ENCODE measurements at places on chromosomes 16 and 17.
A peak's percentile ranks its signal among the peaks of the same experiment; 100 is the strongest.

- DNase-seq = no peak
Measured at GRCh38 chr16:25018972-25019617, 3.9 kb upstream of the ARHGAP17 start.

- DNase-seq = no peak
Measured at GRCh38 chr16:8718851-8719680, 44.6 kb downstream of the ABAT start.

DNA sequence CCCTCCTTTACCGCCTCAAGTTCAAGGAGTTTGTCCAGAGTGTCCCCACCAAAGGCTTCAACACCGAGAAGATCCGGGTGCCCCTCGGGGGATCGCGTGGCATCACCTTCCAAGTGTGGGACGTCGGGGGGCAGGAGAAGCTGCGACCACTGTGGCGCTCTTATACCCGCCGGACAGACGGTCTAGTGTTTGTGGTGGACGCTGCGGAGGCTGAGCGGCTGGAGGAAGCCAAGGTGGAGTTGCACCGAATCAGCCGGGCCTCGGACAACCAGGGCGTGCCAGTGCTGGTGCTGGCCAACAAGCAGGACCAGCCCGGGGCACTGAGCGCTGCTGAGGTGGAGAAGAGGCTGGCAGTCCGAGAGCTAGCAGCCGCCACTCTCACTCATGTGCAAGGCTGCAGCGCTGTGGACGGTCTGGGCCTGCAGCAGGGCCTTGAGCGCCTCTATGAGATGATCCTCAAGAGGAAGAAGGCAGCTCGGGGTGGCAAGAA, 1.1 kb downstream of the ARL4D start:
- DNase-seq = no peak

DNA sequence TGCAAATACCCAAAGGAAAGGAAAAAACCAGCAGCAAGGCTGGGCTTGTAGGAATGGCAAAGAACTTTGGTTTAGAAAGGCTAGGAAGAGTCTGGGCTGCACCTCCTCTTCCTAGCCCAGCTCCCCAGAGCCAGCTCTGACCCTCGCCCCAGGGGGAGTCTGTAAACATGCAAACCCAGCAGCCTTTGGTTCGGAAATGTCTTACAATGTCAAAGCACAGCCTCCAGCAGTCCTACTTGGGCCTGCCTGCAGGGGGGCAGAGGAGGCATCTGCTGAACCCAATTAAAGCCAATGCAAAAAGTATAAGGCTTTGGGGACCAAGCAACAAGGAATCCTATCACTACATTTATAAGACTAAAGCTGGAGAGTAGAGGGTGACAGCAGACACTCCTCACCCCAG, 5.0 kb upstream of the FTSJ3 start:
- DNase-seq = no peak

- peak; percentile 52 for DNase-seq
Measured at GRCh38 chr17:82346342-82347300, 12.4 kb upstream of the TEX19 start.

DNA sequence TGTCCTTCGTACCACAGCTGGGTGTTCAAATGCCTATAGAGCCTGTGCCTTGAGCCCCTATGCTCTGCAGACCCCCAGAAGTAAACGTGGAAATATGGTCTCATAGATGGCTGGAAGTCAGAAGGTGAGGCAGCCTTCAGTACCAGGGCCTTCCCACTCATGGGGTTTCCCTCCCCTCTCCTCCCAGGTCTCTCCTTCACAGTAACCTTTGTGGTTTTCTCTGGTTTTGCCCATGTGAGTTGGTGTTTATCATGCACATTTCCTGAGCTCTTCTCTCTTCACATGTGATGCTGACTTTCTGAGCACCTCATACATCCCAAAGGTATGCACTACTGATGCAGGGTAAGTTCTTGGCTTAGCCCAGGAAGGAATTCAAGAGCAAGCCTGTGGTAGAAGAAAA, 35.4 kb downstream of the TMEM114 start:
- DNase-seq = no peak

DNA sequence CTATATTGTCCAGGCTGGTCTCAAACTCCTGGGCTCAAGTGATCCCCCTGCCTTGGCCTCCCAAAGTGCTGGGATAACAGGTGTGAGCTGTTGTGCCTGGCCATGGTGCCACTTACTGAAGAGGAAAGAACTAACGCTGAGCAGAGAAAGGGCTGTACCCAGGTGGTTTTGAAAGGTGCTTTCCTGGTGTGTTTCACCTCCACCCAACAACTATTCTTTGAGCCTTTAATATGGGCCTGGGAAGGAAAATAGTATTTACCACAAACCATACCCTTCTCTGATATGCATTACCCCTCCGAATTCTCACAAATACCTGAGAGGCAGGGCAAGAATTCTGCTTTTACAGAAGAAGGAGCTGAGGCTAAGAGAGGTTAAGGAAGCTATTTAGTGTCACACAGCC, 24.8 kb downstream of the KPNA2 start:
- no peak for DNase-seq

DNA sequence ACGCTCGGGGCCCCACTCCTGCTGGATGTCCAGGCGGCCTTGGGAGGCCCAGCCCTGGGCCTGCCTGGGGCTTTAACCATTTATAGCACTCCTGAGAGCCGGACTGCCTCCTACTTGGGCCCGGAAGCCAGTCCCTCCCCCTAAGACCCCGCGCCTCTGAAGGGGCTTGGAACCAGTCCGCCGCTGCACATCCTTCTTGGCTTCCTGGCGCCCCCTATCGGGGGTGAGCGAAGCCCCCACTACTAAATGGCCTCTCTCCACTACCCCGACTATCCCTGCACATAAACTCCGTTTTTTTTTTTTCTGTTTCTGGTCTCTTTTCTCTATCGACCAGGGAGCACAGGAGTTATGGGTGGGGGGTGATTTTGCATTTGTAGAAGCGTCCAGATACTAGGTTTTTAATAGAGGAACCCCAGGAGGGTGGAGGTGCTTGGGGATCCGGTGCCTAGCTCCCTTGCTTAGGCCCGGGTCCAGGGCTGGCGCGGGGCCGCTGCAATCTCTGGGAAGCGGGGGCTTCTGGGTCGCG, 633 bp upstream of the NOL3 start:
- DNase-seq = no peak

GRCh38 chr17:59712862-59713261, 5.4 kb downstream of the VMP1 start:
- DNase-seq = peak; percentile 37

- DNase-seq = no peak
Measured at GRCh38 chr17:65404761-65405160, 156.7 kb downstream of the AXIN2 start.

DNA sequence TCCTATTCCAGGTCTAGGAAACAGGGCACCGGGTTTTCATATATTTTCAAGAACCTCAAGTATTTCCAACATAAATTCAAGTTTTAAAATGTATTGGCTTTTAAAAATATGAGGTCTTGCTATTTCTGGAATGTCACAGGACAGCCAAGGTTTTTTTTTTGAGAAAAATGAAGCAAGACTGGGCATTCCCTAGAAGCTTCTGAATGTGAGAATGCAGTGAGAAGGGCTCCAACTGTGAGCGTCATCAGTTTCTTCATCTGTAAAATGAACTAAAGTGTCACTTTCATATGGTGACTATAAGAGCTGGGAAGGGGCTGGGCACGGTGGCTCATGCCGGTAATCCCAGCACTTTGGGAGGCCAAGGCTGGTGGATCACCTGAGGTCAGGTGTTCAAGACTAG, 455.8 kb upstream of the MAF start:
- no peak for DNase-seq

GRCh38 chr17:77451245-77451893, 310.6 kb downstream of the SEC14L1 start:
- DNase-seq = no peak

DNA sequence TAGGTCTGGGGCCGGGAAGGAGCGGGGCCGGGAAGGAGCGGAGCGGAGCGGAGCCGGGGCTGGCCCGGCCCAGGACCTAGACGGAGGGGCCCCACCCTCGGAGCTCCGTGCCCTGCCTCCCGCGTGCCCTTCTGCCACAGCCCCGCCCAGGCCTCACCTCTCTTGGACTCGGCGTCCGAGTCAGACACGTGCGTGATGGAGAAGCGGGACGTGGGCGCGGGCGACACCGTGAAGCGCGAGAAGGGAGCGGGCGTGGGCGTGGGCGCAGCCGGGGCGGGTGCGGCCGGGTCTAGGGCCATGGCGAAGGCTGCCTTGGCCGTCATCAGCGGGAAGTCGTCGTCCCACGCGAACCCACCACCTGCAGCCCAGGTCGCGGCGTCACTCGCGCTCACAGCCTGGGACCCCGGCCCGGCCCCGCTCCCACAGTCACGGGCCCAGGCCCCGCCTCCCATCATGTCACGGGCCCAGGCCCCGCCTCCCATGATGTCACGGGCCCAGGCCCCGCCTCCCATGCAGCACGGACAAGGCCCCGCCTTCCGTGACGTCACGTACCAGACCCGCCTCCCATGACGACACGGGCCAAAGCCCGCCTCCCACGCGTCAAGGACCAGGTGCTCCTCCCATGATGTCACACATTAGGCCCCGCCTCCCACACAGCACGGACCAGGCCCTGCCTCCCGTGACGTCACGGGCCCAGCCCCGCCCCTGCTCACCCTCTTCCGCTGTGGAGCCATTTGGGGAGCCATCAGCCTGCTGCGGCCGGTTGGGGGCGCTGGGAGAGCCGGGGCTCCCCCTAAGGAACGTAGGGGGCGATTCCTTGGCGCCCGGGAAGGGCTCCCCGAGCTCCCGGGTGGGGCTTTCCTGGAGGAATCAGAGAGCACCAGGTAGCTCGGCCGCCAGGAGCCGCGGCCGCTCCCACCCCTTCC, 45.8 kb upstream of the PVALEF start:
- peak; percentile 73 for DNase-seq

- no peak for DNase-seq
Measured at GRCh38 chr16:88529596-88529995, 40.6 kb upstream of the ZC3H18 start.

- DNase-seq = no peak
Measured at GRCh38 chr17:73697872-73698271, 53.6 kb upstream of the SDK2 start.

DNA sequence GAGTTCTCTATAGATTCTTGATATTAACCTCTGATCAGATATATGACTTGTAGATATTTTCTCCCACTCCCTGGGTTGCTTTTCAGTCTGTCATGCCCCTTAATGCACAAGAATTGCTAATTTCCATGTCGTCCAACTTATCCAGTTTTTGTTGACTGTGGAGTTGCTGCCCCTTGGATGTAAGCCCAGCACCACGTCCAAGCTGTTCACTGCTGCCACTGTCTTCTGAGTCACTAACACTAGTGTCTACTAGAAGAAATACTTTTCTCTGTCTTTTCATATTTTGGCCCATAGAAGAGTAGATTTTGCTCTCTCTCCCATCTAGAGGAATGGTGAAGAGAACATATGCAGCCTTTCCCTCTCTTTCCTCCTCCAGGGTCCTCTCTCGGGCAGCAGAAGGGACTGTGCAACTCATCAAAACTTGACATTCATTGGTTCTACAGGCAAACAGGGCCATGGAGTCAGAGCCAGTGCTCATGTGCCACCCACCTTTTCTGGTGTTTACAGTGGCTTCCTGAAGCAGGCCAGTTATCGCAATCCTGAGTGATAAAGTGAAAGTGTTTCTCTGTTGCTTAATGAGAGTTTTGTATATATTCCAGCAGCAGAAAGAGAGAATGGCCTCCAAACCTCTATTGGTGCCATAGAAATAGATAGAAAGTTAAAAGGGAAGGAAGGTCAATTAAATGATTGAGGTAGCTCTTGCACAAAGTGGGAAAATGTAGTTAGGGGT, 22.6 kb upstream of the PMP22 start:
- no peak for DNase-seq

- no peak for DNase-seq
Measured at GRCh38 chr17:48052956-48053757, 5.0 kb downstream of the NFE2L1 start.

- DNase-seq = no peak
Measured at GRCh38 chr16:24846548-24847357, 990 bp downstream of the SLC5A11 start.

DNA sequence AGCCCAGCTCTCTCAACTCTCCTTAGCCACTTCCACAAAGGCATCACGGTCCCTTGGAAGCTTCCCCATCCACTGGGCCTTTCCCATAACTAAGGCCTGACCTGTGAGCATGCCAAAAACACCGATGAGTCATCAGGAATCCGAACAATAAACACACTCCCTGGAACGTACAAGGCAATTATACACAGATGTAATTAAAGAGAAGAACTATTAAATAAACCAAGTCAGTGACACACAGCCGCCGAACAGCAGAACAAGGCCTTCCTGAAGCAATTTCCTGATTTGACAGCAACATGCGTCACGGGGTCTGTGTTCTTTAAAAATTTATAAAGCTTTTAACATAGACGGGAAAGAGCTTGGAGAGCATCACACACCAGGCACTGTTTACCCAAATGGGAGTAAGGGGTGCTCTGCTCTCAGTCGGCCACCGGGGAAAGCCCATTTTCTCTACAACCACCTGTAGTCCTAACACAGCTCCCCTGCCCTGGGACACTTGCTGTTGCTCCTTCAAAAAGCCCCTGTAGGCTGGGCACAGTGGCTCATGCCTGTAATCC, 29.4 kb downstream of the COG7 start:
- DNase-seq = no peak

DNA sequence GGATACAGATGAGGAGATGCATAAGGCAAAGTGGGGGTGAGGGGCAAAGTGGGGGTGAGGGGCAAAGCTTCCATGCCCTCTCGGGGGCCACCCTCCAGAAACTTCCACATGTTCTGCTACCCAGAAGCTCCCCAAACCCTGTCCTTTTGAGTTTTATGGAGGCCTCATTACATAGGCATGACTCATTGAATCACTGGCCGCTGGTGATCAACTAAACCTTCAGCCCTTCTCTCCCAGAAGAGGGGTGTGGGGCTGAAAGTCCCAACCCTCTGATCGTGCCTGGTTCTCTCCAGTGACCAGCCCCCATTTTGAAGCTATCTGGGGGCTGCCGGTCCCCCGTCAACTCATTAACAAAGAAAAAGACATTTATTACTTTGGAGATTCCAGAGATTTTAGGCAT, 27.5 kb downstream of the ITGAE start:
- DNase-seq = no peak

DNA sequence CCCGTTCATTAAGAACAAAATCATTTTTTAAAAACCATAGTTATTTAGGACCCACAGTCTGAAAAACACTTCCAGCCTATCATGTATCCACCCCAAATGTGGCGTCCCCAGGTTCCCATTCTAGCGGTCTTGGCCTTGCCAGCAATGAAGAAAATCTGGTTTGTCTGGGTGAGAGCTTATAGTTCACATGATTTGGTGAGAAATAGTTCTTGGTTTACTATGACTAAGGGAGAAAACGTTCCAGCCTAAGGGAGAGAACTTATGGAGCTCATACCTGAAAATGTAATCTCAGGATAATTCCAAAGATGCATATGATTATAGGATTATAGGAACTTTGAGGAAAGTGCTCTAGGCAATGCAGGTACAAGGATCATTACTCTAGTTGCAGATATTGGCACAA, 4.8 kb downstream of the MARVELD3 start:
- DNase-seq = no peak

- no peak for DNase-seq
Measured at GRCh38 chr16:69049146-69049545, 56.3 kb upstream of the HAS3 start.

Data from HL-60 (cell line).